Activated naive CD4-positive, alpha-beta T cell (primary cell): ENCODE measurements at places on chromosomes 12 and 14.

DNA sequence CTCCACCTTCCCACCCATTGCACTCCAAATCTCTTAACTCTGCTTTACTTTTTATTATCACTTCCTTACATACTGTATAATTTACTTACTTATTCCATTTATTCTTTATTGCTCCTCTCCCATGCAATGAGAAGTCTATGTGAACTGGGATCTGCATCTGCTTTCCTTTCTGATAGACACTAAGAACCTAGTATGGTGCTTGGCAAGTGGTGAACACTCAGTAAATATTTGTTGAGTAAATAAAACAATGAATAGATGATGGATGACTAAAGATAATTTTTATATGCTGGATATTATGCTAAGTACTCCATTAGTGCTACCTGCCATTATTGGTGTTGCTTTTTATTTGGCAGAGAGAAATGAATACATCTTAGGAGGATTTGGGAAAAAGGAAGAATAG, 151.0 kb downstream of the TPH2 start:
- DNase-seq = no peak

GRCh38 chr12:2550561-2551411, 244.0 kb upstream of the FKBP4 start:
- DNase-seq = no peak

- DNase-seq = no peak
Observed at GRCh38 chr12:91332302-91332701, 149.7 kb upstream of the DCN start.

GRCh38 chr12:6354495-6355393, 12.9 kb upstream of the TNFRSF1A start:
- no peak for DNase-seq

DNA sequence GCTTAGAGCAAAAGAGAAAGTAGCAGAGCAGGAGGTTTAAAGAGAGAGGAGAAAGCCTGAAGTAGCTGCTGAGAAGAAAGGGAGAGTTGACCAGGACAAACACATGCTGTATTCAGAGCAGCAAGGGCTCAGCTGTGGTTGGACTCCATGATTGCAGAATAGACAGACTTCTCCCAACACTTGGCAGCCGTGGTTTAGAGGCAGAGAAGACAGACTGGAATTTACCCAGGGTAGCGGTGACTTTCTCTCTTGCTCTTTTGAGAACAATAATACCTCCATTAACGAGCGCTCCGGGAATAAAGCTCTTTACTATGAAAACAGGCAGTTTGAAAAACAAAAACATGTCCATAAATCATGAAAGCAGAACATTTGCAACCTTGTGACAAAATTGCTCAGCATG, 21.4 kb upstream of the IGF1 start:
- no peak for DNase-seq

DNA sequence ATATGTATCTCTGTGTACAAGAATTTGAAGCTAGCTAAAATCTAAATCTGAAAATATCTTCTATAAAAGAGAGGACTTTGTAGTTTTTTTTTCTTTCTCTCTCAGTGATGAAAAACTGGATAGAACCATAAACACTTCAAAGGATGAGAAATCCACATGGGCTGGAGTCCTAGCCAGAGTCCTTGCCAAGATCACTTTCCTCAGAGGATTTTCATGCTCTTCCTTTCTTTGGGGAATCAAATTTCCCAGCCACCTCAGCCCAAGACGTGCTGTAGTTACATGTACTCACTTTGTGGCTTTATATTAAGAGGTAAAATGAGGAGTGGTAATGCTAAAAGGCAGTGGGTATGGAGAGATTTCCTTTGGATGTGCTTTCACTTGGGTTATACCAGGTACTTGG, 110.3 kb downstream of the SLC38A1 start:
- no peak for DNase-seq

GRCh38 chr14:31933716-31934115, 143.4 kb upstream of the ARHGAP5 start:
- no peak for DNase-seq

DNA sequence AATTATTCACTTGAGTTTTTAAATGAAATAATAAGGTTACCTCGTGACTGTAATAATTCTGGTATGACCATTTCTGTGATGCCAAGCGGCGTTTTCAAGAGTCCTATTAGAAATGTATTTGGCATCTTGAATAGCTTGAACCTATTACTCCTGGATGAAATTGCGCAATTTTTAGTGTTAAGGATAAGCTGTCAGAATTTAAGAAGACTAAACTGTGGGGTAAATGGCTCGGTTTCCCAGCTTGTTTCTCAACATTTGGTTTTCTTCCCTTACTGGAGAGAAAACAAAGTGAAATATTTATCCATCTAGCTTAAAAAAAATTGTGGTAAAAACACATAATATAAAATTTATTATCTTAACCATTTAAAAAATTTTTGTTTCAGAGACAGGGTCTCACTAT, 26.8 kb downstream of the PCNX1 start:
- DNase-seq = no peak

- no peak for DNase-seq
Observed at GRCh38 chr14:95402176-95402575, 82.5 kb upstream of the CLMN start.

- DNase-seq = no peak
Observed at GRCh38 chr12:65894088-65894487, 69.8 kb downstream of the HMGA2 start.

GRCh38 chr14:24255931-24256711, 6.9 kb downstream of the TGM1 start:
- DNase-seq = no peak

DNA sequence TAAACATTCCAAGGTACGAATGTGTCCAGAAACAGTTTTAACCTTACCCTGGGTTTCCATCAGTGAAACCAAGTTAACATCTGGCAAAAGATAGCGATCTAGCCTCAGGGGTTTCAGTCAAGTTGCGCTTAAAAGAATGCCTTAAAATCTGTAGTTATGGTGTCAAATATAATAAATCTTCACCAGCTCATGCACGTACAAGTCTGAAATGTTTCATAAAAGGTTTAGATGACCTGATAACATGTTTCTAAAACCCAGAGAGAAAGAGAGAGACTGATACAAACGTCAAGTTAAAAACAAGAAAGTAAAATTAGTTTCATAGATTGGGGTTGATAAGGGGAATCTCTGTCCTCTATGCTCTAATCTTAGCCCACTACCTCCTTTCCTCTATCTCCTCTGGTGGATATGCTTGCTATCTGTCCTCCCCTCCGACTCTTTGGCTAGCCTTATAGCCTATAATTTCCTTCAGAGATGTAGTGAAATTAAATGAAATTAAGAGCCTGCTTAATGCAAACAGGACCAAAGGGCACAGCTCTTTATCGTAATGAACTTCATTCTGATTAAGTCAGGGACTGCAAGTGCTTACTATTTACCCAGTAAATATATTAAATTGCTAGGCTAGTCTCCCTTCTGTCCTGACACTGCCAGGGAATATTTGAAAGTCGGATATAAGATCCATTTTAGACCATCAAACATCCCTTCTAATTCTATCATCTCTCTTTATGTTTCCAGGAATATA, 18.4 kb upstream of the FOS start:
- no peak for DNase-seq

- DNase-seq = no peak
Observed at GRCh38 chr14:100898465-100898864, 5.1 kb downstream of the RTL1 start.

- DNase-seq = no peak
Observed at GRCh38 chr12:98751580-98752115, 106.6 kb downstream of the APAF1 start.

DNA sequence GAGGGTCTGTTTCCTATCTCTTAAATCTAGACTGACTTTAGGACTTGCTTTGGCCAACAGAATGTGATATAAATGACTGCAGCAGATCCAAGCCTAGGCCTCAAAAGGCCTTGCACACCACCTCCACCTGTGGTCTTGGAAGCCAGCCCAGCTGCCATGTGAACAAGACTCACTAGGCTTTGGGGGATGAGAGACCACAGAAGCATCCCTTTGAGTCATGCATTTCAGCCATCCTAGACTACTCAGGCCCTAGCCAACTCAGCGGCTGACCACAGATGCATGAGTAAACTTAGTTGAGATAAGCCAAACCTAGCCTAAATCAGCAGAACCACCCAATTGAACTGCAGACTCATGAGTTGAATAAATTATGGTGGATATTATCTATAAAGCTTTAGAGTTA, 87.7 kb downstream of the KCNH5 start:
- DNase-seq = no peak

DNA sequence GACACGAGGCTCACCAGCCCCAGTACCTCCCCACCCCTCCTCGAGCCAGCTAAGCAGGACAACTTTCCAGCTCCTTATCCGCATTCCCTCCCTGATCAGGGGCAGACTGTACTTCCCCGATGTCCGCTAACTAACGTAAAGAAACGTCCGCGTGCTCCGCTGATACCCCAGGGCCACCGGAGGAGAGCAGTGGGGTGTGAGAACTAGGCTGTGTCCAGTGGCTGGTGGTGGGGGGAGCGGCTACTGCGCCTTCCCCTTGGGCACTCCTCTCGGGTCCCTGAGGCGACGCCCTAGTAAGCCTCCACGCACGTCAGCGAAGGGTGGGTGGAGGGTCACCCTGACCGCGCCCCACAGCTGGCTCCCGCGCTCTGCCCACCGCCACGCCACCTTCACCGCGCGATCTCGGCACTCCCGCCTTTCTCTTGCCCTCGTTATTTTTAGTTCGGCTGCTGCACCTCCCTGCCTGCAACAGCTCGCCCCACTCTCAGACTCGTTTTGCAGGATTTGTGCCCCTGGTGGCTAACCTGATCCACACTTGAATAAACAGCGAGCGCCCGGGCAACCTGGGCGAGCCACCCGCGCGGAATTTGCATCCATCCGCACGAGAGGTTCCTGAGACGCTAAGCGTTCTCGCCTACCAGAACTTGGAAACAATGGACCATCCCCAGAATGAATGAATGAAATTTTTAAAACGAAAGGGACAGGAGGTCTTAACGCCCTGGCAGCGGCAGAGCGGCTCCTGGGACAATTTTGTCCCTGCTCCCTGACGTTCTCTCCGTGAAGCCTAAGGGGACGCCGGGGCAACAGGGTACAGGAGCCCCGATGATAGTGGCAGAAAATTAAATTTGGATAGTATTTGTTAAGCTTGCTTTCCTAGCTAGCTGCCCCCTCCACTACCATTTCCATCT, 6.9 kb upstream of the BMP4 start:
- DNase-seq = no peak

- DNase-seq = no peak
Observed at GRCh38 chr14:50666772-50667683, 1.1 kb downstream of the SAV1 start.

GRCh38 chr14:84670796-84671195, 859.1 kb upstream of the FLRT2 start:
- DNase-seq = no peak
